ENCODE measurements at places on chromosomes 12 and 14. TPM values are rescaled to one million over a fixed set of nuclear protein-coding genes. Genes with fewer than 3 reads are reported as not detected.
A peak's percentile ranks its signal among the peaks of the same experiment; 100 is the strongest.

GRCh38 chr12:111091051-111091450, 170.7 kb upstream of the MYL2 start:
- no peaks in the 10 kb centered on the region for H3K27me3 ChIP-seq
- DNase-seq = no peak
- H3K4me3 ChIP-seq = no peak overlapping the region
- no peaks in the 10 kb centered on the region for H3K36me3 ChIP-seq
- no peaks in the 10 kb centered on the region for H3K4me1 ChIP-seq

GRCh38 chr12:65602253-65602609, 222.1 kb upstream of the HMGA2 start:
- no peak overlapping the region for H3K4me3 ChIP-seq
- H3K36me3 ChIP-seq = no peaks in the 10 kb centered on the region
- no peak for DNase-seq
- H3K27me3 ChIP-seq = no peaks in the 10 kb centered on the region

DNA sequence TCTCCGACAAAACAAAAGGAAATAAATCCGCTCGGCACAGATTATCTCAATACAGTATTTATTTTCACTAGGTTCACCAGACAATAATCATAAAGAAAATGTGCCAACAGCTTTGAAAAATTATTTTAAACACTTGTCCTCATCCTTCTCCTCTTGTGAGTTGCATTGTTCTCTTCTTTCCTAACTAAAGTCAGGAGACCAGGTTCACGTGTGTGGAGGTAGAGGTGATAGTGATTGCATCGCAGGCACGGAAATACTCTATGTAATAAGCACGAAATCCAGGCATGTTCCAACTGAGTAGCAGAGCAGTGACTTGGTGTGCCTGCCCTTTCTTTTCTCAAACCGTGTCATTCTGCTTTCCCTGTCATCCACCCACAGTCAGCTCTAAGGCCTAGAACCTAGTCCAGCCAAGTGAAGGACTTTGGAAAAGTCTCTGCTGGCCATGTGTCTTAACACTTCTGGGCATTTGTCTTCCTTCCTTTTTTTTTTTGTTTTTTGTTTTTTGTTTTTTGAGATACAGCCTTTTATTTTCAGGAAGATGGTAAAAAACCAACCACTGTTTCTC, 939 bp upstream of the SEL1L start:
- no peaks in the 10 kb centered on the region for H3K36me3 ChIP-seq
- H3K4me1 ChIP-seq = peaks cover 61% of the 10 kb centered on the region
- H3K27me3 ChIP-seq = no peaks in the 10 kb centered on the region
- no peak for DNase-seq
- peak overlapping the region; percentile 86 for H3K27ac ChIP-seq
- peak overlapping the region; percentile 8 for H3K4me3 ChIP-seq

DNA sequence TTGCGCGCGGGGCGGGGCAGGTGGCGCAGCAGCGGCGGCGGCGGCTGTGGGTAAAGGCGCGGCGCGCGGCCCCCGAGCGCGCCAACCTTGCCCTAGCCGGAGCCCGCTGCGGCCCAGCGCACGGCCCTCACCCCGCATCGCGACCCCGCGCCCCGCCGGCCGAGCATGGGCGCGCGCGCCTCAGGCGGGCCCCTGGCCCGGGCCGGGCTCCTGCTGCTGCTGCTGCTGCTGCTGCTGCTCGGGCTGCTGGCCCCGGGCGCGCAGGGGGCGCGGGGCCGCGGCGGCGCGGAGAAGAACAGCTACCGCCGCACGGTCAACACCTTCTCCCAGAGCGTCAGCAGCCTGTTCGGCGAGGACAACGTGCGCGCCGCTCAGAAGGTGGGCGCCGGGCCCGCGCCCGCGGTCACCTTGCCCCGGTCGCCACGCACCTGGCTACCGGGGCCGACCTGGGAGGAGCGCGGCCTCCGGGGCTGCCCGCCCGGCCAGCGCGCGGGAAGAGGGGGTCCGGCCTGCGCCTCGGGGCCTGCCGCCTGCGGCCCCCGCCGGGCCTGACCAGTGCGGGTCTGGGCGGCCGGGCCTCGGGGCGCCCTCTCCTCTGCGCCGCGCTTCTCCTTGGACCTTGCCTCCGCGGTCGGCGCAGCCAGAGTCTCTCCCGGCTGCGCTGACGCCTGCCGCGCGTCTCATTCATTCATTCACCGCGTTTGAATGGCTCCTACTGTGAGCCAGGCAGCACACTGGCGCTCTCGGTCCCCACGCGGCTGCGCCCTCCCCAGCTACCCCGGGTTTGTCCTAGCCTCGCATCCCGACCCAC, at the start of gene BRI3BP:
TSS of gene BRI3BP (plus strand) at position 20 of the 811 bp plus-strand sequence. CDS start at position 166, 146 bp downstream.
- H3K4me3 ChIP-seq = peak within 1 kb of the TSS; percentile 98
- peaks cover 18% of the 10 kb centered on the region for H3K4me1 ChIP-seq
- no peaks in the 10 kb centered on the region for H3K36me3 ChIP-seq
- peak; percentile 35 for DNase-seq
- H3K27me3 ChIP-seq = no peaks in the 10 kb centered on the region
- H3K27ac ChIP-seq = peak within 1 kb of the TSS; percentile 80

GRCh38 chr12:20832911-20833310, 22.4 kb downstream of the SLCO1B3 start:
- H3K27me3 ChIP-seq = no peaks in the 10 kb centered on the region
- no peaks in the 10 kb centered on the region for H3K4me1 ChIP-seq
- no peaks in the 10 kb centered on the region for H3K36me3 ChIP-seq
- no peak overlapping the region for H3K27ac ChIP-seq

GRCh38 chr12:7092229-7092985, at the start of gene C1R:
TSS of gene C1R (minus strand) at chr12:7092445. CDS start at chr12:7092388, 57 bp downstream.
- H3K27ac ChIP-seq = peak within 1 kb of the TSS; percentile 85
- H3K4me1 ChIP-seq = peaks cover 13% of the 10 kb centered on the region
- no peaks in the 10 kb centered on the region for H3K27me3 ChIP-seq

GRCh38 chr12:13173012-13173932, 23.3 kb upstream of the EMP1 start:
- peak; percentile 39 for DNase-seq
- no peak overlapping the region for H3K4me3 ChIP-seq
- H3K27me3 ChIP-seq = no peaks in the 10 kb centered on the region

DNA sequence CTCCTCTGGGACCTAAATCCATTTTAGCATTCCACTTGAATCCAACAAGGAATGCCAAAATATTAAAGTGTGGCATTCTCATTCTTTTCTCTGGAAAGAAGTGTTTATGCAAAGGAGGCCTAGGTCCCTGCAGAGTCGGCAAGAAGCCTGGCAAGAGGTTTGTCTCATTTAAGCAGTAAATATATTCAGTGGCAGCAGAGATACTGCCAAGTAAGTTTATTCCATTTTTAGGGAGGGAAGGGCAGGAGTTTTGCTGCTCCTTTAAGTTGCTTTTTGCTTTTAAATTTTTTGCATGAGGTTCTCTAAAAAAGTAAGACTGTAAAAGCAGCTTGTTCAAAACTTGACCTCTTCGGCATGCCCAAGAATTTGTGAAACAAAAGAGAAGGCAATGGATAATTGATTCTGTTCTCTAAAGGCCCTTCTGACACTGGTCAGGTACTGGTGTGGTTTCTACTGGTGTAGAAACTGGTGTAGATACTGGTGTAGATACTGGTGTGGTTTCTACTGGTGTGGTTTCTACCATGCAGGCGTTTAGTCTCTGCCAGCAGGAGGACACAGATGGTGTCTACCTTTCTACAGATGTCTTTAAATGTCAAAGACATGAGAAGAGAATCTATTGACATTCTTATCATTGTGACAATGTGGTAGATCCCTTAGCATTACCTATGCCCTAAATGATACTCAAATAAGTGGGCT, 107.3 kb downstream of the SAMD4A start:
- H3K27ac ChIP-seq = peak overlapping the region; percentile 72
- H3K4me3 ChIP-seq = no peak overlapping the region
- H3K27me3 ChIP-seq = no peaks in the 10 kb centered on the region
- H3K36me3 ChIP-seq = no peaks in the 10 kb centered on the region
- H3K4me1 ChIP-seq = peaks cover 59% of the 10 kb centered on the region

Gene KLHL33
- total RNA-seq = 4.3 TPM

DNA sequence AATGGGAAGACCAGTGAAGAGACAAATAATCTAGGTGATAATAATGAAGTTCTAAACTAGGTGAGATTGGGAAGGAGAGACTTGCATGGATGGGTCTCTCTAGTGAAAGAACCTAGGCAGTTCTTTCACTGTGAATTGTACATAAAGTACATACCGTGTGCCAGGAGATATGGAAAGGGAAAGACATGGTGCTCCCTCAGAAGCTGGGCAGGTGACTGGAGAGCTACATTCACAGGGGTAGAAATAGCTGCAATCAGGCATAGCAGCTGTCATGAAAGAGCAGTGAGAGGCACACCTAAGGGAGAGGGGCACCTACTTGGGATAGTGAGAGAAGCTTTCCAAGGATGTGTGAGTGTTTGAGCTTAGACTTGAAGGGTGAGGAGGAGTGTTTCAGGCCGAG, 9.3 kb downstream of the STK38L start:
- H3K27ac ChIP-seq = no peak overlapping the region
- H3K36me3 ChIP-seq = no peaks in the 10 kb centered on the region
- H3K4me3 ChIP-seq = no peak overlapping the region
- no peak for DNase-seq

- H3K27me3 ChIP-seq = no peaks in the 10 kb centered on the region
- H3K4me3 ChIP-seq = no peak overlapping the region
- H3K4me1 ChIP-seq = peaks cover 14% of the 10 kb centered on the region
- no peak for DNase-seq
- no peak overlapping the region for H3K27ac ChIP-seq
Observed at GRCh38 chr12:109389146-109389545, 41.4 kb downstream of the MYO1H start.

DNA sequence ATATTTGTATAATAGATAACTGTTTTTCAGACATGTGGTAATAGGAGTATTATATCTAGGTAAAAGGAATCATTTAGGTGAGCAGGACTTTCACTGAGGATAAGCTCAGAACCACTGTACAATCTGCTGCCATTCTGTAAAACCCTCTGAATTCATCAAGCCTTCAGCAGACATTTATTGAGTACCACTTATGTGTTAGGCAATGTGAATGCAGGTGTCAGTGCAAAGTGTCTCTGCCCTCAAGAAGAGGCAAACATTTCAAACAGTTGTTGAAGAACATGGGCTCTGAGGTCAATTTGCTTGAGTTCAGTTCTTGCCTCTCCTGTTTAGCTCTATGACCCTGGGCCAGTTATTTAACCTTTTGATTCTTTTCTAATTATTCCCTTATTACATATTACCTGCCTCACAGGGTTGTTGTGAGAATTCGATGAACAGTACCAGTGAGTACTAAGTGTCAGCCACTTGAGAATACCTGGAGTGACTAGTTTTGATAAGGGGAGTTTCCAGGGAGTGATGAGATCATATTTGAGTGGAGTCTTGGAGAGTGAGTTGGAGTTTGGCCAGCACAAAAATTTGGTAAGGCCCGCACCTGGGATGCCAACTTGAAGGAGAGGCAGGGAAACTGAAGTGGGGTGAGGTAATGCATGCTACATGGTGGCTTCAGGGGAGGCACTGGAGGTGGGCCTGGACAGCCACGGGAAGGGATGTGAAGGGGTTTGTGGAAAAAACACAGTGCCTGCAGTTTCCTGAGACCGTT, 33.7 kb downstream of the RASSF8 start:
- no peaks in the 10 kb centered on the region for H3K4me1 ChIP-seq
- H3K36me3 ChIP-seq = no peaks in the 10 kb centered on the region
- no peaks in the 10 kb centered on the region for H3K27me3 ChIP-seq
- no peak overlapping the region for H3K27ac ChIP-seq
- no peak overlapping the region for H3K4me3 ChIP-seq

Gene TPH2
- total RNA-seq = not detected

GRCh38 chr12:30100741-30101140, 317.0 kb upstream of the TMTC1 start:
- no peak overlapping the region for H3K4me3 ChIP-seq
- H3K4me1 ChIP-seq = no peaks in the 10 kb centered on the region
- DNase-seq = no peak
- no peaks in the 10 kb centered on the region for H3K27me3 ChIP-seq

DNA sequence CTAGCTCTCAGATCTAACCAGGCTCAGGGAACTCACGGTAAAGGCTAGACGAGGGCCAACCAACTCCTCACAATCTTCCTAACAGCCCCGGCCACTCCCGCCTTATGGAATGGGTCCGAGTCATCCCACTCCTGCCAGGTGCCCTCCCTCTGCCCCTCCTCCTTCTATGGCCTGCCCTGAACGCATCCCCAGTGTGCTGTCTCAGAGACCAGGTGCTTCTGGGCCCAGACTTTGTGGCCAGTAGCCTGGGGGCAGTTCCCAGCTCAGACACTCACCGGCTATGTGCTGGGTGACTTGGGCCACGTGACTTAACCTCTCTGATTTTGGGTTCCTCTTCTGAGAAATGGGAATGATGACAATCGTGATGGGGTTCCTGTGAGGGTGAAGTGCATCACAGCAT, 22.5 kb downstream of the PAPLN start:
- no peaks in the 10 kb centered on the region for H3K27me3 ChIP-seq
- H3K4me1 ChIP-seq = no peaks in the 10 kb centered on the region
- DNase-seq = no peak
- no peak overlapping the region for H3K4me3 ChIP-seq
- peaks cover 76% of the 10 kb centered on the region for H3K36me3 ChIP-seq

DNA sequence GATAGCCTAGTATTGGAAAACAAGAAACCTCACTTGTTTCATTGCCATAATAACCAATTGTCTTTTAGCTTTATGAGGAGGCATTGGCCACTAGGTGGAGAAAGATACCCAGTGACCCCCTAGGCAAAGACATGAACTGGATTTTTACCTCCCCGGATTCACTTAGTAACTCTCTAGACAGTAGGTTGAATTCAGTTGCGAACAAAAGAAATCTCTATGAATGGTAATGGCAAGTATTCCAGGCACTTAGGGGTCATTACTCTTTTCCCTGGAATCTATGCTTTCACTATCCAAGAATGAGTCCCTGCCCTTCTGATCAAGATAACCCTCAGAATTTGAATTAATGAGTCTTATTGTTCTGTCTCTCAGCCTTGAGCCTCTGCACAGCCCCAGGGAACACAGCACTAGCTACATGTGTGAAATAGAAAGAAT, 29.5 kb upstream of the RHOJ start:
- no peak overlapping the region for H3K4me3 ChIP-seq
- H3K36me3 ChIP-seq = no peaks in the 10 kb centered on the region
- H3K27ac ChIP-seq = no peak overlapping the region
- no peaks in the 10 kb centered on the region for H3K27me3 ChIP-seq

Gene IFNG-AS1
- total RNA-seq = not detected

GRCh38 chr14:29354486-29354885, 573.2 kb downstream of the PRKD1 start:
- H3K27me3 ChIP-seq = no peaks in the 10 kb centered on the region
- H3K27ac ChIP-seq = no peak overlapping the region
- H3K4me3 ChIP-seq = no peak overlapping the region
